CD4-positive, alpha-beta T cell treated with Interleukin-17A for 4 hours (primary cell): ENCODE measurements at places on chromosomes 3 and 15.

DNA sequence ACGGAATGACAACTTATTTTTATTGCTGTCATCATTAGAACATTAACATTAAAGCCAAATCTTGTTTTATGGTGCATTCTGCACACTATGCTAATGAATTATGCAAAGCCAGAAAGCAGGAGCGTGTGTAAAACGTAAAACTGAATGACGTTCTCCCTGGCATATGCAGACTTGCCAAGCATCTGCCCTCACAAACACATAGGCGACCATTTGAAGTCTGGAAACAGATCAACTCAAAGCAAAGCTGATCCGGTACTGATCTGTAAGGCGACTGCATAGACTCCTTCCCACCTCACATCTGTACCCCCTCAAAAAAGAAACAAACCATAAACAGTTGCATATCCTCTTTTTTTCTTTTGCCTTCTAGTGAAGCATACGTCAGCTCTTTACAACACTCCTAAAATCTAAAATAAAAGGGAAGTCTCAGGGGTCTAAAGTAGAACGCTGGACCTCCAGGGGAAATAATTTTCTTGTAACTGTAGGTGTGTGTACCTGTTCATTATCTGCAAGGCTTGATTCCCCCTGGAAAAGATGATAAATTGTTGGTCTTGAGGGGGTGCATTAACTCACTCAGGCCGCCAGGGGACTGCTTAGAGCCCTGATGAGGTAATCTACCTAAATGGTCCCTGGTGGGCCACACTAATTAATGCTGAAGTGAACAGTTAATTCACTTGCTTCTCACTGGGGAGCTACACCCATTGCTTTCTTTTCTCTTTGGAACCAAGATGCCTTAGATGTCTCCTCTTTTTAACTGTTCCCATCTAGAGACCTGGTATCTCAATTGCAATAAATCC lies 231.4 kb downstream of the CDIN1 start:
- DNase-seq, result no peak

DNA sequence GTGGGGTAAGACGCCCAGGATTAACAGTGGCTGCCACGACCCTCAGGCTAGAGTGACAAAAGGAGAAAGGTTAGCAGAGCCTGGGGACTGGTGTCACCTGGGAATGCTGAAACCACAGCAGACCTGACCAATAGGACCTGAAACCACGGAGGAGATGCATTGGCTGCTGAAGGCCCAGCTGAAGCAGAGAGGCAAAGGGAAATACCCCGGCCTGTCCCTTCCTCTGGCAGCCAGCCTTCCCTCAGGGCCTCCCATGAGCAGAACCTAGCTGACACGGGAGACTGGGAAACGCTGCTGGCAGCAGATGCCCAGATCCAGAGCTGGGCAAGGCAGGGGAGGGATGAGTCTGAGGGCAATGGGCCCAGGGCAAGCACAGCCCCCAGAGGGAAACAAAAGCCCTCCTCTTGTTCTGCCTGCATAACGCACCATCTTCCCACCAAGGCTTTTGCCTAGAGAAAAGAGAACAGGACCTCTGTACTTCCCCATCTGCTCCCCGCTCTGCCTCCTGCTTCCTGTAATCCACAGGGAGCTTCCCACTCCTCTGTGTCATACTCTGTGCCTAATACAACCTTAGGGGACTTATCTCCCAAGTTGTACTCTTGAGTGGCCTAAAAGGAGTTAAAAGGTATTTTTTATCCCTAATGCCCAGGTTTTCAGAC lies 216.2 kb downstream of the ABHD5 start:
- no peak for DNase-seq

- no peak for DNase-seq
These were observed 104.9 kb upstream of the NEDD4 start for GRCh38 chr15:56098195-56098863.

DNA sequence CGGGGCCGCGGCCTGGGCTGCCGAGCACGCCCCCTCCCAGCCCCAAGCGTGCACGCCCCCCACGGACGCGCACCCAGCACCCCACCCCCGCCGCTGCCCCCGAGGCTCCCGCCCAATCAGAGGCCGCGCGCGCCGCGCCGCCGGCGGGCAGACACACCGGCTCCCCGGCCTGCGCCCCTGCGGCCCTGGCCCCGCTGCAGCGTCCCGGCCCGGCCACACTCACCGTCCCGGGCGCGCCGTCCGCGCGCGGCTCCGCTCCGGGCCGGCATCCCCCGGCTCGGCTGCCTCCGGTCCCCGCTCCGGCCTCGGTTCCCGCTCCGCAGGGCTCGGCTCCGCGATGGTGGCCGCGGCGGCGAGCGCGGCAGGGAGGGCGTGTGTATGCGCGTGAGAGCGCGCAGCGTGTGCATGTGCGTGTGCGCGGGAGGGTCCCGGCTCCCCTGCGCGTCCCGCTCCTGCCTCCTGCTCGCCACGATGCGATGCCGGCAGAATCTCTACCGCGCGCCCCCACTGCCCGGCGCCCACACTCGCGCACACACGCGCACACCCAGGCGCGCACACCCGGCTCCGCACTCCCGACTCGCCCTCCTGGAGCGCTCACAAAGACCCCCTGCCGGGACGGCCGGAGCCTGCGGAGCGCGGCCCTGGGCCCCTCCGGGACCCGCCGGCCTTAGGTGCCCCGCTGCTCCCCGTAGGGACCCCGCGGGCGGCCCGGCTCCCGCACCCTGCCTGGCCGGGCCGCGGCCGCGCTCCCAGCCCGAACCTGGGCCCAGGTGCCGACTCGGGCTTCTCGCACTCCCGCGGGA lies 186.5 kb upstream of the LINGO1 start:
- DNase-seq, result no peak
